ENCODE measurements at places on chromosomes 6 and 20. TPM values are rescaled to one million over a fixed set of nuclear protein-coding genes. Genes with fewer than 3 reads are reported as not detected.

The GGT7 gene
- 13.7 TPM for total RNA-seq

The RAD21L1 gene
- total RNA-seq: under 0.01 TPM

The OR2H1 gene
- total RNA-seq: not detected

The RALY gene
- total RNA-seq: 77.9 TPM

The MCCD1 gene
- not detected for total RNA-seq

The CRYBG1 gene
- under 0.01 TPM for total RNA-seq

The ETV7 gene
- not detected for total RNA-seq

The ISM1 gene
- not detected for total RNA-seq

The TMEM170B gene
- total RNA-seq: 0.22 TPM

The DDO gene
- total RNA-seq: not detected

The KIF13A gene
- total RNA-seq: 71.8 TPM

The LY6G6D gene
- not detected for total RNA-seq

The ARFGEF3 gene
- total RNA-seq: under 0.01 TPM

The BMP6 gene
- 2.1 TPM for total RNA-seq

The NR2E1 gene
- total RNA-seq: not detected

The KCNK5 gene
- not detected for total RNA-seq

The IMPG1 gene
- total RNA-seq: not detected

The ID1 gene
- total RNA-seq: 2.4 TPM
